Daoy (cell line): ENCODE measurements at places on chromosomes 4 and X. TPM values are rescaled to one million over a fixed set of nuclear protein-coding genes. Genes with fewer than 3 reads are reported as not detected.

The LRCH2 gene
- total RNA-seq: 1.3 and 2.8 TPM in 2 replicates

The ATP1B4 gene
- not detected in 2 replicates for total RNA-seq

The OTC gene
- total RNA-seq: not detected in 2 replicates

The GPR34 gene
- total RNA-seq: not detected in 2 replicates

The ATP8A1 gene
- 0.98 and 1.7 TPM in 2 replicates for total RNA-seq

The PHKA2 gene
- 4.2 and 7.2 TPM in 2 replicates for total RNA-seq

The RHOXF2 gene
- total RNA-seq: not detected in 2 replicates

The ETDA gene
- not detected in 2 replicates for total RNA-seq

The NUDT11 gene
- 35.6 and 40.5 TPM in 2 replicates for total RNA-seq

The FAM13A gene
- 4.3 and 6.5 TPM in 2 replicates for total RNA-seq

The CSAG2 gene
- not detected in 2 replicates for total RNA-seq

The HPSE gene
- 2.1 and 4.4 TPM in 2 replicates for total RNA-seq

The TCEAL6 gene
- total RNA-seq: not detected in 2 replicates

The GPR82 gene
- total RNA-seq: not detected in 2 replicates

The ETDB gene
- not detected in 2 replicates for total RNA-seq

The OPN1MW2 gene
- not detected in 2 replicates for total RNA-seq

The GABRE gene
- total RNA-seq: 3.0 and 27.3 TPM in 2 replicates

The MTNR1A gene
- not detected in 2 replicates for total RNA-seq

The ADH1B gene
- total RNA-seq: not detected in 2 replicates

The NDST4 gene
- total RNA-seq: not detected in 2 replicates

The APELA gene
- total RNA-seq: not detected in 2 replicates

The MAGEB1 gene
- total RNA-seq: 30.3 and 39.3 TPM in 2 replicates
